ENCODE measurements at places on chromosomes 1 and 21. TPM values are rescaled to one million over a fixed set of nuclear protein-coding genes. Genes with fewer than 3 reads are reported as not detected.
A peak's percentile ranks its signal among the peaks of the same experiment; 100 is the strongest.

FALEC gene
- total RNA-seq = 1.9 TPM

KIFAP3 gene
- 31.4 TPM for total RNA-seq

LCE3E gene
- total RNA-seq = not detected

GRCh38 chr1:23475134-23475628 lies 8.8 kb downstream of the ASAP3 start:
- no peak overlapping the region for H3K4me3 ChIP-seq
- no peaks in the 10 kb centered on the region for H3K27me3 ChIP-seq
- H3K36me3 ChIP-seq = peaks cover 2% of the 10 kb centered on the region
- no peak overlapping the region for H3K27ac ChIP-seq

- no peak for DNase-seq
- no peak overlapping the region for H3K27ac ChIP-seq
- H3K36me3 ChIP-seq = no peaks in the 10 kb centered on the region
- H3K27me3 ChIP-seq = no peaks in the 10 kb centered on the region
- no peaks in the 10 kb centered on the region for H3K4me1 ChIP-seq
These were observed 15.6 kb downstream of the DDAH1 start for GRCh38 chr1:85449356-85449755.

DNA sequence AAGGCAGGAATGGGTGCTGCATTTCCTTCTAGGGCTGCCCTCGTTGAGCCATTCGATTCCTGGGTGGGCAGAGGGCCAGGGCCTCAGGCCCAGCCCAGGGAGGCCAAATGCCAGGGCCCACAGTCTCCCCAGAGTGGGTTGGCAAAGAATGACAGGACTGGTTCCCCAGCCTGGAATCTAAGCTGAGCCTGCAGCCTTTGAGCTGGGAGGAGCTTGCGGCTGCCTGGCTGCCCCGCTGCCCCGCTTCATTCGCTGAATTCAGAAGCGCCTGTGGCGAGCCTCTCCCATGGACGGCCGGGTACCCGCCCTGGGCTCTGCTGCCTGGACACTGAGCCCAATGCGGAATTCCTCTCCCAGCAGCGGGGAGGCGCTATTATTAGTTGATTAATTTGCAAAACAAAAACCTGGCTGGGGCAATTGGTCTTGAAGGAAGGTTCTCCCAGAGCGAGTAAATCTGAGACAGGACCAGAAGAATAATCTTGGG lies 32.3 kb upstream of the TARDBP start:
- H3K36me3 ChIP-seq = no peaks in the 10 kb centered on the region
- H3K4me1 ChIP-seq = peaks cover 9% of the 10 kb centered on the region
- peaks cover 50% of the 10 kb centered on the region for H3K27me3 ChIP-seq
- peak overlapping the region; percentile 22 for H3K4me3 ChIP-seq

- H3K4me3 ChIP-seq = no peak overlapping the region
- H3K27me3 ChIP-seq = no peaks in the 10 kb centered on the region
- peak overlapping the region; percentile 55 for H3K27ac ChIP-seq
- no peak for DNase-seq
- no peaks in the 10 kb centered on the region for H3K36me3 ChIP-seq
These were observed 62.0 kb upstream of the ST6GALNAC3 start for GRCh38 chr1:76012341-76013205.

- DNase-seq = no peak
- no peaks in the 10 kb centered on the region for H3K36me3 ChIP-seq
- peaks cover 19% of the 10 kb centered on the region for H3K4me1 ChIP-seq
- H3K27me3 ChIP-seq = peaks cover 42% of the 10 kb centered on the region
These were observed 79.8 kb upstream of the IFFO2 start for GRCh38 chr1:19036041-19036812.

DNA sequence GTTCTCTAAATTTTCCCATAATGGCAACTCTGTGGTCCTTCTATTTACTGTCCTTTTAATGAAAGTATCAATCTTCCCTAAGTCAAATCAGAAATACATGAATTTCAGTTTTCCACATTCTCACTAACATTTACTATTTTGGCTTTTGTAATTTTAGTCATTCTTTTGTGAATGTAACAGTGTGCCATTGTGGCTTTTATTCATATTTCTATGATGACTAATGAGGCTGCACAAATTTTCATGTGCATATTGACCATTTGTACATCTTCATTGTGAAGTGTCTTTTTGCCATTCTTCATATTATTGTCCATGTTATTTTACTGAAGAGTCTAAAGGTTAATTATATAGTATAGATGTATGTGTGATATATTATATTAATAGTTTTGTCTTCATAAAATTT lies 431.0 kb upstream of the BRINP3 start:
- no peaks in the 10 kb centered on the region for H3K27me3 ChIP-seq
- no peaks in the 10 kb centered on the region for H3K4me1 ChIP-seq
- no peak overlapping the region for H3K4me3 ChIP-seq
- H3K36me3 ChIP-seq = no peaks in the 10 kb centered on the region
- no peak overlapping the region for H3K27ac ChIP-seq

GRCh38 chr1:185969028-185969427 lies 234.8 kb downstream of the HMCN1 start:
- H3K36me3 ChIP-seq = peaks cover 9% of the 10 kb centered on the region
- H3K27ac ChIP-seq = no peak overlapping the region
- H3K4me3 ChIP-seq = no peak overlapping the region
- DNase-seq = no peak
- H3K27me3 ChIP-seq = no peaks in the 10 kb centered on the region

GRCh38 chr21:29130270-29130969 lies at the start of gene MAP3K7CL:
MAP3K7CL (plus strand) TSS chr21:29130644; CDS start chr21:29133345, 2,701 bp downstream.
- H3K4me1 ChIP-seq = peaks cover 8% of the 10 kb centered on the region
- H3K4me3 ChIP-seq = no peak within 1 kb of the TSS
- no peaks in the 10 kb centered on the region for H3K36me3 ChIP-seq
- no peak within 1 kb of the TSS for H3K27ac ChIP-seq

DNA sequence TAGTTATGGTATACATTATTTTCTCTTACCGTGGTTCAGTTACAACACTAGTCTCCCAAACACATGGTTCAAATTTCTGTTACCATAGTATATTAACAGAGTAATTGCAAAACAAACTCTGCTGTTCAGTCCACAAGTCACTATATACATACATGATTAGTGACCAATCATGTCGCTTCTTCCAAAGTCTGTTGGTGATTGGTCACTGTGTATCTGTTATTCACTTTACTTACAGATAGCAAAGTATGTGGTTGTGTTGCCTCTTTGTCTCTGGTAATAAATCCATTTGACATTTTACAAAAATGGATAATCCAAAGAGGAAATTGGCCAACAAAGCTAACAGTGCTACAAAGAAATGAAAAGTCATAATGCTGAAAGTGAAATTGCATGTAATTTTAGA lies 107.2 kb downstream of the RABGAP1L start:
- H3K4me1 ChIP-seq = peaks cover 10% of the 10 kb centered on the region
- H3K27ac ChIP-seq = no peak overlapping the region
- no peak overlapping the region for H3K4me3 ChIP-seq
- DNase-seq = no peak
- H3K27me3 ChIP-seq = no peaks in the 10 kb centered on the region

- no peak overlapping the region for H3K4me3 ChIP-seq
- peak overlapping the region; percentile 60 for H3K27ac ChIP-seq
- peaks cover 45% of the 10 kb centered on the region for H3K4me1 ChIP-seq
- H3K27me3 ChIP-seq = no peaks in the 10 kb centered on the region
- no peak for DNase-seq
These were observed 8.3 kb downstream of the FRRS1 start for GRCh38 chr1:99758073-99758511.

DNA sequence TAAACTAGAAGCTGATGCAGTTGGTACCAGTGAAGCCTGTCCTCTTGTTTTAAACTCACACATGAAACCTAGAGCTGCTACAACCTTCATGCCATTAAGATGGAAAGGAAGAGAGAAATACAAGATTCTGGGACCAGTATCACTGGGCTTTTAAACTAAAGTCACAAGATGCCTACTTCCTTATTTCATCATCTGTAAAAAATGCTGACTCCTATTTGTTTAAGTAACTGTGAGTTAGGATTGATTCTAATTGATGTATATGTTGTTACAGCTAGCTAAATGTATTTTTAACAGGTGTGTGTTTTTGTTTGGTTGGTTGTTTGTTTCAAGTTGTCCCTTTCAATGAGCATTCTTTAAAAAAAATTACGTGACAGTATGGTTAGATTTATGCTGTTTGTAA lies 833.3 kb upstream of the PRMT6 start:
- H3K4me1 ChIP-seq = no peaks in the 10 kb centered on the region
- DNase-seq = no peak
- no peak overlapping the region for H3K4me3 ChIP-seq
- peaks cover 16% of the 10 kb centered on the region for H3K27me3 ChIP-seq
- no peak overlapping the region for H3K27ac ChIP-seq

ZNF683 gene
- not detected for total RNA-seq

- H3K27me3 ChIP-seq = peaks cover 15% of the 10 kb centered on the region
- H3K4me3 ChIP-seq = no peak overlapping the region
- no peaks in the 10 kb centered on the region for H3K36me3 ChIP-seq
- DNase-seq = no peak
- peaks cover 3% of the 10 kb centered on the region for H3K4me1 ChIP-seq
These were observed 81.6 kb upstream of the LRRC8D start for GRCh38 chr1:89739013-89739843.

GRCh38 chr1:231274119-231274825 lies 33.3 kb downstream of the GNPAT start:
- no peak for DNase-seq
- H3K27me3 ChIP-seq = no peaks in the 10 kb centered on the region
- no peaks in the 10 kb centered on the region for H3K4me1 ChIP-seq
- H3K27ac ChIP-seq = no peak overlapping the region

DNA sequence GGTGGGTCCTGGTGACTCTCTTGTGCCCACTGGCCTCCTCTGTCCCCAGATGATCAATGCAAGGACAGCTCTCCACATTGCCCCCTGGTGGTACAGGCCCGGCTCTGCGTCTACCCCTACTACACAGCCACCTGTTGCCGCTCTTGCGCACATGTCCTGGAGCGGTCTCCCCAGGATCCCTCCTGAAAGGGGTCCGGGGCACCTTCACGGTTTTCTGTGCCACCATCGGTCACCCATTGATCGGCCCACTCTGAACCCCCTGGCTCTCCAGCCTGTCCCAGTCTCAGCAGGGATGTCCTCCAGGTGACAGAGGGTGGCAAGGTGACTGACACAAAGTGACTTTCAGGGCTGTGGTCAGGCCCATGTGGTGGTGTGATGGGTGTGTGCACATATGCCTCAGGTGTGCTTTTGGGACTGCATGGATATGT lies 10.8 kb downstream of the ADAMTSL4 start:
- peak overlapping the region; percentile 100 for H3K27ac ChIP-seq
- no peaks in the 10 kb centered on the region for H3K27me3 ChIP-seq
- H3K36me3 ChIP-seq = peaks cover 2% of the 10 kb centered on the region
- H3K4me1 ChIP-seq = peaks cover 46% of the 10 kb centered on the region
- peak; percentile 80 for DNase-seq

ZFP69B gene
- 9.0 TPM for total RNA-seq

DNA sequence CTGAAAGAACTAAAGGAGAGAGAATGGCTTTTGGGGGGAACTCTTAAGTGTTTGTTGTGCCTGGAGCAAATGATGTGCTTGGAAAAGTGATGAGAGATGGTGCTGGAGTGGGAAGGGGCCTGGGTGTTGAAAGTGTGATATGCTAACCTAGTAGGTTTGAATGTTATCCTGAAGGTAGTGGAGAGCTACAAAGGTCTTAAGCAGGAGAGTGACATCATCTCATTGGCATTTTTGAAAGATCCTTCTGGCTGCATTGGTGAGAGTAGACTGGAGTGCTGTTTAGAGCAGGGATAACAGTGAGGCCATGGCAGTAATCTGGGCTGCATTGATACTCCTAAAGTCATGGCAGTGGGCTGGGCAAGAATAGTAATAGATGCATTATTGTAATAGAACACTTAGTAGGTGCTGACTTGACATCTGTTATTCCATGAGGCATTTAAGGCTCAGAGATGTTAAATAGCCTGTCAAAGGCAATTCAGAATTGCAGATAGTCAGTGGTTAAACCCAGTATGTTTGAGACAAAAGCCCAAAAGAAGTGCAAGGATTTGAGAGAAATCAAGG lies 44.5 kb downstream of the MDM4 start:
- DNase-seq = no peak
- H3K36me3 ChIP-seq = peaks cover 7% of the 10 kb centered on the region
- no peaks in the 10 kb centered on the region for H3K27me3 ChIP-seq
- H3K4me1 ChIP-seq = peaks cover 23% of the 10 kb centered on the region

TMPRSS2 gene
- total RNA-seq = 1.3 TPM

TSSK3 gene
- total RNA-seq = 6.6 TPM

GRCh38 chr21:43829575-43830119 lies 35.4 kb upstream of the AGPAT3 start:
- peaks cover 8% of the 10 kb centered on the region for H3K27me3 ChIP-seq
- H3K4me3 ChIP-seq = no peak overlapping the region
- H3K36me3 ChIP-seq = no peaks in the 10 kb centered on the region
- DNase-seq = no peak
- no peak overlapping the region for H3K27ac ChIP-seq

Measured in mesothelial cell of epicardium (in vitro differentiated cells).